Airway epithelial cell (primary cell): ENCODE measurements at places on chromosomes 2 and 18. TPM values are rescaled to one million over a fixed set of nuclear protein-coding genes. Genes with fewer than 3 reads are reported as not detected.

Gene SH3RF3
- 0.78 and 1.1 TPM in 2 replicates for total RNA-seq

Gene CD28
- not detected in 2 replicates for total RNA-seq

Gene HOXD9
- not detected in 2 replicates for total RNA-seq

Gene ITGA4
- total RNA-seq, result 1.6 and 3.6 TPM in 2 replicates

Gene SIX2
- total RNA-seq, result 9.5 and 9.6 TPM in 2 replicates

Gene VWA3B
- not detected in 2 replicates for total RNA-seq

Gene DAW1
- 0.35 and 0.79 TPM in 2 replicates for total RNA-seq

Gene CSRNP3
- total RNA-seq, result 1.1 and 4.8 TPM in 2 replicates

Gene TUBA4B
- total RNA-seq, result not detected in 2 replicates

Gene UNC80
- total RNA-seq, result 0.14 TPM in 1 of 2 replicates, not detected in the other

Gene MTLN
- 52.8 and 104 TPM in 2 replicates for total RNA-seq

Gene KLHL14
- total RNA-seq, result not detected in 2 replicates

Gene CRYBA2
- total RNA-seq, result not detected in 2 replicates

Gene GRHL1
- 33.9 and 50.1 TPM in 2 replicates for total RNA-seq

Gene B3GNT7
- 0.28 and 0.85 TPM in 2 replicates for total RNA-seq
